ENCODE measurements at places on chromosomes 1 and 21.

DNA sequence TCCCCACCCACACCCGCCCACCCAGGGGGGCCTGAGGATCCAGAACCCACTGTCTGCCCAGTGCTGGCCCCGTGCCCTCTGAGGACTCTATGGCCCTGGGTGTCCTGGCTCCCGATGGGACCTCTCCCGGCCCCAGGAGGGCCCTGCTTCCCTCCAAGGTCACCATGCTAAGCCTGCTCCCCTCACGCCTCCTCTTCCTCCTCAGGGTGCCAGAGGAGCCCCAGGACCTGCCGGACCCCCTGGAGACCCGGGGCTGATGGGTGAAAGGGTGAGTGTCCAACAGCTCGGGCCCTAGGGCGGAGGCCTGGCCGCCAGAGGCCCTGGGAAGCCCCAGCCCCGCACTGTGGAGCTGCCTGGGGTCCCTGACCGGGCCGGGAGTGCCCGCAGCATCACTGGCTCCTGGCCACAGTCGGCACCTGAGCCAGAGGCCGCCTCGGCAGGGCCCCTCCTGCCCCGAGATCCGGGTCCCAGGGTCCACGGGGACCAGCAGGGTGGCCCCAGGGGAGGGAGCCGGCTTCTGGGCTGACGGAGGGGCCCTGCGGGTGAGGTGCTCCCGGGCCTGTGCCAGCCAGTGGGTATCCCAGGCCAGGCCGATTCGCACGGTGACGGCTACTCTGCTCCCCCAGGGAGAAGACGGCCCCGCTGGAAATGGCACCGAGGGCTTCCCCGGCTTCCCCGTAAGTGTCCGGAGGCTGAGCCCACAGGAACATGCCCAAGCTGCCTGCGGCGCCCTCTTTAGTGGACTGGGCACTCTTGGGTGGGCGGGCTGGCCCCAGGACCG lies 16.1 kb downstream of the COL6A1 start:
- no peak for DNase-seq

- no peak for DNase-seq
Measured at GRCh38 chr21:41610042-41610839, 102.3 kb upstream of the TMPRSS2 start.

DNA sequence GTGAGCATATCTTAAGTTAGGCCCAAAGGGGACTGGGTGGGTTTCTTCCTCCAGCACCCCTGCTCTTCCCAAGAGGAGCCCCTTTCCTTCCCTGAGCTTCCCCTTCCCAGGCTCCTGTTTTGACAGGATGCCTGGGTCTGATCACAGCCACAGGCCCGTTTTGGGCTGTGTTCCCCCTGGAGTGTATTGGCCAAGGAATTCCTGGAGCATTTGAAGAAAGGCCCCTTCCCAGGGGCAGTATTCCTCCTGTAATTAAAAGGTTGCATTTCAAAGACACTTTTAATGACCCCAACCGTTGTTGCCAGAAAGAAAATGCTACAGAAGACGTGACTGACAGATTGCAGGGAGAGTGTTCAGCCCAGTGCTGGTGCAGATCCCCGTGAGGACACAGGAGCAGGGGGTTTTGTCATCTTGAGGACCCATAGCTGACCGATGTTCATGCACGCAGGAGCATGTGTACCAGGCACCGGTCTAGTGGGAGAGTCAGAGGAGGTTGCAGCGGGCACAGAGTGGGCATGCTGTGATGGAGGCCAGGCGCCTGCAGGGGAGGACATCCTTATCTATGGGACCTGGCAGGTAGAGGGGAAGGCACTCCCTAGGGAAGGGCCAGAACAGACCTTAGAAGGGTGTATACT lies 19.3 kb upstream of the LBR start:
- no peak for DNase-seq

DNA sequence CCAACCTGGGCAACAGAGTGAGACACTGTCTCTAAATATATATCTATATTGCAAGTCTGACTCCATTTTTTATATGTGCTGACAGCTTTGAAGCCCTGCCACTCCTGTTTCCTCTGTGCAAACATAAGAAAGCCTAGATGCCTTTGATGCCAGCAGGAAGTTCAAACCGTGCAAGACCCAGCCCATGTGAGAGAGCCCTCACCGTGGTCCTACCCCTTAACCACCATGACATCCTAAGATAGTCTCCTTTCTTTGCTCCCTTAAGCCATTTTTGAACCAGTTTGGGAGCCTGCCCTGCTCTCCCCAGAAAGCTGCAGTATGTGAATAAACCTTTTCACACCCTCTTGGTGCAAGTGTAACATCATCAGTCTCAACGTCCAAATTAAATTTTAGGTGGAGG lies 3.7 kb upstream of the DIPK1A start:
- DNase-seq: no peak

DNA sequence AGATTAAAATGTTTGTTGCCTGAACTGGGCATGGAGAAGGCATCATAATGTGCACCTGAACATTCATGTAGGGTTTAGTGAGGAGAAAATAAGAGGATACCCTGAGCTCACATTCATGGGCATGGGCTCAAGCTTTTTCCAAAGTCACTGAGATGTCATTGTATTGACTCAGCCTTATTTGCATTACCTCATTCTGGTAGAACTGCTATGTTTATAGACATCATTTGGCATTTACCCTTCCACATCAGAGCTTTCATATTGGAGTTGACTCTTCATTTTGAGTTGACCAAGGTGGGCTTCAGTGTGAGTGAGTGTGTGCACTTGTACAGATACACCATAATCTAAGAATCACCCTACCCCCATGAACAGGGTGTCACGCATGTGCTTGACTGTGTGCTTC lies 143.2 kb downstream of the PBX1 start:
- no peak for DNase-seq

DNA sequence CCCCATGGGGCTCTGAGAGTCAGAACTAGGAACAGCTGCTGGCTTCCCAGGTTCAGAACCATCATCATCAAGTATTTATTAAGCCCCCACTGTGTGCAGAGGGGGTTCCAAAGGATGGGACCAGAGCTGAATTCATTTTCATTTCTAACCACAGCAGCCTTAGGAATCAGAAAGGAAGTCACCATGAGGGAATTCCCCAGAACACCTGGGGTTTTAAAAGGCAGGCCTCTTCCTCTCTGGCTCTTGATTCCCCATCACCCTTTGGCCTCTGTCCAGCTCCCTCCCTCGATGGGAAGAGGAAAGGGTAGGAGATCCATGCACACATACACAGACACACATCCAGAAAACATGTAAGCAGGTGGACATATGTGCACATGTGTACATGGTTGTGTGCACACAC lies 1.3 kb upstream of the KCNN3 start:
- DNase-seq: no peak

- no peak for DNase-seq
Measured at GRCh38 chr1:161982917-161983316, 40.8 kb downstream of the OLFML2B start.

GRCh38 chr1:218705911-218706893 lies 361.1 kb downstream of the TGFB2 start:
- DNase-seq: no peak

- no peak for DNase-seq
Measured at GRCh38 chr1:205588636-205589035, 43.2 kb downstream of the ELK4 start.

DNA sequence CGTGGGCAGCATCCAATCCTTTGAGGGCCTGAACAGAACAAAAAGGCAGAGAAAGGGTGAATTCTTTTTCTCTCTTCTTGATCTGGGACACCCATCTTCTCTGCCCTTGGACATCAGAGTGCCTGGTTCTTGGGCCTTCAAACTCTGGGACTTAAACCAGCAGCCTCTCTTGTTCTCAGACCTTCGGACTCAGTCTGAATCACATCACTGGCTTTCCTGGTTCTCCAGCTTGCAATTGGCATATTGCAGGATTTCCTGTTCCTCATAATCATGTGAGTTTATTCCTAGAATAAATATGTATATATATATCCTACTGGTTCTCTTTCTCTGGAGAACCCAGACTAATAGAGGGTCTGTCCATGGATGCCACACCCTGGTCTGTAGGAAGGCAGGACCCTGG lies 16.3 kb upstream of the TENT5C start:
- DNase-seq: no peak

DNA sequence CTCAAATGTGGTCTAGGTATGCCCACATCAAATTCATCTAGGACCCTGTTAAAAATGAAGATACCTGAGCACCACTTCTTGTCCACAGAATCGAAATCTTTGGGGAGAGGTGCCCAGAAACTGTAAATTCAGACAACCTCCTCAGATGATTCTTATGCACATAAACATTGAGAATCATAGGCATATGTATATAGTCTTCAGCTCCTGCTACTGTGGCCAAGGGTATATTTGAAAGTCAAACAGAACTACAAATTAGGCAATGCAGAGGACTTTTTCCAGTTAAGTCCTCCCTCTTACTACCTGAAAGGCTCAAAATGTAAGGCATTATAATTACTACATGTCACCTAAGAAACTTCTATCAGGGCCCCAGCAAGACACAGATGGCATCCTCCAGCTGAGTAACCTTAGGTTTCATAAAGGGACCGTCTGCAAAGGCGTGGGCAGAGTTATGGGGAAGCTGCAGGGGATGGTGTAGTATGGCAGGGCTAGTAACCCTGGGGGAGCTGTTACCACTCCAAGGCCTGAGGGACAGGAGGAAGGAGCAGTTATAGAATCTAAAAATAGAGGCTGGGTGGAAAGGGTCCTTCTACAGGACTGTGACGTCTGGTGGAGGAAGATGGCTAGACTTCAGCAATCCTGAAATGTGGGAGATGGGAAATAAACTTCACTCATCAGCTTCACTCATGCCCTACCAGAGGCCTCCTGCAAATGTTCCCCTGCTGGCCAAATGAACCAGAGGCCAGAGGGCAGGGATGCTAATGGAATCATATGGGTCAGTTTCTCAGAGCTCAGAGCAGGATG lies 46.3 kb downstream of the DAB1 start:
- no peak for DNase-seq

Measured in stimulated activated CD8-positive, alpha-beta memory T cell treated with anti-CD3 and anti-CD28 coated beads, Interleukin-15, amount 100 ng/mL, for 1 hour (primary cell).